Left lung (tissue), 14 donors: ENCODE measurements at places on chromosomes 16 and 17. TPM values are rescaled to one million over a fixed set of nuclear protein-coding genes. Genes with fewer than 3 reads are reported as not detected.

Gene ZMYND15
- 0.34 TPM for polyA plus RNA-seq

Gene OR2C1
- 0.20 TPM for polyA plus RNA-seq

DNA sequence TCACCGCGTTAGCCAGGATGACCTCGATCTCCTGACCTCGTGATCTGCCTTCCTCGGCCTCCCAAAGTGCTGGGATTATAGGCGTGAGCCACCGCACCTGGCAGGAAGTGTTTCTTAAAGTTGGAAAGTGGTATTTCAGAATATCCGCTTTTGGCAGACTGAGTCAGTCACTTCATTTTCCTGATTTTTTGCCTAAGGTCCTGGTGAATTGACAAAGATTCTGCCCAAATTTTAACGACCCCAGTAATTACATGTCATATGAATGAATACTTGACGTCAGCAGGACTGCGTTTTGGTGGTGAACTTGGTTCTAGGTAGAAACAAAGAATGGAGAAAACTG is 4.5 kb upstream of the BRCA1 start:
- no peak for DNase-seq

DNA sequence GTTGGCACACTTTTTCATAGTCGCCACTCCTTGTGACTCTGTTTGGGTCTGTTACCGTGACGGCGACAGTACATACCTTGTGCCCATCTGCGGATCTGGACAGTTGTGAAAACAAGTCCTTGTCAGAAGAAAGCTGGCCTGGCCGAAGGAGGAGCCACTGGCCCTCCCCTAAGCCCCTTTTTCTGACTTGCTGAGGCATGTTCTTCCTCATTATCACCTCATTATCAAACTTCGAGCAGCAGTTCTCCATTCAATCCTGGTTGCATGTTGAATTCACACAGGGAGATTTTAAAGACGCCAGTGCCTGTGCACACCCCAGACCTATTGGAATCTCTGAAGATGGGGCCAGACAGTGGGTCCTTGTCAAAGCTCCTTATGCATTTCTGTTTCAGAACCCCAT is 61.1 kb downstream of the CYLD start:
- no peak for DNase-seq

DNA sequence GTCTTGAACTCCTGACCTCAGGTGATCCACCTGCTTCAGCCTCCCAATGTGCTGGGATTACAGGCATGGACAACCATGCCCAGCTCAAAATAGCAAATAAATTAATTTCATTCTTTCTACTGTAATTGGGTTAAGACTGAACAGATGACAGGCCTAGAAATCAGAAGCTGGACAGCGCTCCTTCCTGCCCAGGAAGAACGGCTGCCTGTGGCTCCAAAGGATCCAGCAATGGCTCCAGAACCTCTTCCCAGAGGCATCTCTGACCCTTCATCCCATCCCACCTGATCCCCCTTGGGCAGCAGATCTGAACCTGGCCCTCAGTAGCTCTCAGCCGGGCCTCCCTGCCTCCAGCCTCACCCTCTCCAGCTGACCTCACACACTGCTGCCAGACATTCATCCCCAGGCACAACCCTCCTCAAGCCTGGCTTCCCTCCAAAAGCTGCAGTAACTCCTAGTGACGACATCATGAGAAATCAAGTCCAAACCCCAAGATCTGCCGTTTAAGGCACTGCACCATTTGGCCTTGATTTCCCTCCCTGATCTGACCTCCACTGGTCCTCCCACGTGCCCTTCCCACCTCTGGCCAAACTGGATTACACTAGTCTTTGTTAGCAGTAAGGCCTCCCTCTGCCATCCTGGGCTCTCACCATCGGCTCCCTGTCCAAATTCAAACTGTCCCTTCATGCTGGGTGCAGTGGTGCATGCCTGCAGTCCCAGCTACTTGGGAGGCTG is 3.1 kb upstream of the MIF4GD start:
- no peak for DNase-seq

Gene ACSM2A
- polyA plus RNA-seq = 0.69 TPM

DNA sequence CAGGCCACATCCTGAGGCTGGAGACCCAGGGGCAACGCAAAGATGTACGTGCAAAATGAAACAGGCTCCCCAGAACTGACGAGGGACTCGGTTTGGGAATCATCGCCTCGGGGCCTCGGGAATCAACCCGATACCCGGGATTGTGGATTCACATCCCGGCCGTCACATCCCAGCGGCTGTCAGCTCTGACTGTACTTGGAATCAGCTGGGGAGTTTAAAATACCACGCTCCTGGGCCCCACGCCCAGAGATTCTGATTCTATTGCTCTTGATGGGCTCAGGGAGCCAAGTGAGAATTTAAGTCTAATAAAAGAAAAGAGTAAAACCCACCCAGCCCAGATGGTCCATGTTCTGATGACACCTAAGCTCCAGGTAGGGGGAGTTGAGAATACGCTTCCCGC is 42.2 kb downstream of the MRM3 start:
- no peak for DNase-seq

GRCh38 chr17:81170727-81171494 is 4.9 kb upstream of the AATK start:
- no peak for DNase-seq

DNA sequence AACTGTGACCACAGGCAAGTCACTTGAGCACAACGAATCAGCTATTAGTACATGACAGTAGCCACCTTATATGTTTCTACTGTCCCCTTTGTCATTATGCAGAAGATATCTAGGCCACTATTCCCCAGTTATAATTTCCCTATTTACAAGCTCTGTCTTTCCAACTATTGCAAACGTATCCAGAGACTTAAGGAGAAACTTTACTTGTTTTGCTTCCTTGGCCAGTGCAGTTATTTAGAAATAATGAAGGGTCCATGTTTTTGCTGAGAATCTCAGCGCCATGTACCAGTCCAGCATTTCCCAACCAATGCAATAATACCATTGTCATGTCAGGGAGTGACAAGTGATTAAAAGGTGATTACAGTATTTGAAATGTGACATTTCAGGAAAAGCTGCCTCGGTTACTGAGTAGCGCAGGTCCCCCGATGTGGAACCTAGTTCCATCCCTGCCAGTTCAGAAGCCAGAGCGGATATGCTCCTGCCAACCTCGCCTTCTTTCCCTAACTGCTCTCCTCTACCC is 743 bp downstream of the ZNF624 start:
- no peak for DNase-seq

Gene CD300LF
- polyA plus RNA-seq = 0.85 TPM

DNA sequence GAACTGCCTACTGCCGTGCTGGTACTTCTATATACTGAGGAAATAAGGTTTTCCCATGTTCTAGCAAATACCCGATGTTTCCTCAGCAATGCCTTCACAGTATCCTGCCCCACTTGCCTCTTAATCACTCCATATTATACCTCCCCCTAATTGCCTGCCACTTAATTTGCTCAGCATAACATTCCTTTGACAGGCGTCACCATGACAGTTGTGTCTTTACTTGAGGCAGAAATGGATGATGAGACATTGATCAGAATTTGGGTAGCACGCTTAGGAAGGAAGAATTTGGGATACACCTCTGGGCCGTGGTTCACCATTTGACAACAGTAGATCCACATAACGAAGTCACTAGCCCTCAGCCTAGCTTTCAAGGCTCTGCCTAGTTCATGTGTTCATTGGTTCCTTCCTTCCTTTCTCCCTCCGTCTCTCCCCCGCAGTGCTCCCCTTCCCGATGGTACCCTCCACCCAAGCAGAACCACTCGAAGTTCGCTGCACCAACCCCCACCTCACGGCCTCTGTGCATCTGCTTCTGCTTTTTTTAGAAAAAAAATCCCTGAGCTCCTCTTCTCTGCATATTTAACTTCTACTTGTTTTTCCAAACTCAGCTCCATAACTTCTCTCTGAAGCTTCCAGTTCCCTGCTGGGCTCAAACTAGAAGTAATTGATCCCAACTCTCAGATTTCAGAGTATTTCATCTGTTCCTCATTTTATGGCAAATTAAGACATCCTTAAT is 19.4 kb downstream of the IQCK start:
- DNase-seq = no peak

GRCh38 chr17:83030432-83030831 is 49.0 kb upstream of the METRNL start:
- no peak for DNase-seq

DNA sequence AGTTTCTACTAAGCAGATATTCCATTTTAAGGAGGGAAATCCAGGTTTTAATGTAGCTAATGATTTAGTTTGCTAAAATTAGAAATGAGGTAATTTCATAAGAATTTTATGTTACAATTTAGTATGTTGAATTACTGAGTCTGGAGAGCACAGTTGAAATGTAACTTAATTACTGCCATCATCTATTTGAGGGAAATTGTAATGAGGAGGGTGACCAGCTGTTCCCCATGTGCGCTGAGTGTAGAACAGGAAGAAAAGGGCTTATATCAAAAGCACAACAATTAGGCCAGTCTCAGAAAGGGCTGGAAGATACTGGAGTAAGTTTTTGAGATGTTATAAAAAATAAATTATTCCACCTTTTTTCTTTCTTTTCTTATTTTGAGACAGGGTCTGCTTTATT is 735.1 kb upstream of the GOT2 start:
- peak; percentile 7 for DNase-seq

DNA sequence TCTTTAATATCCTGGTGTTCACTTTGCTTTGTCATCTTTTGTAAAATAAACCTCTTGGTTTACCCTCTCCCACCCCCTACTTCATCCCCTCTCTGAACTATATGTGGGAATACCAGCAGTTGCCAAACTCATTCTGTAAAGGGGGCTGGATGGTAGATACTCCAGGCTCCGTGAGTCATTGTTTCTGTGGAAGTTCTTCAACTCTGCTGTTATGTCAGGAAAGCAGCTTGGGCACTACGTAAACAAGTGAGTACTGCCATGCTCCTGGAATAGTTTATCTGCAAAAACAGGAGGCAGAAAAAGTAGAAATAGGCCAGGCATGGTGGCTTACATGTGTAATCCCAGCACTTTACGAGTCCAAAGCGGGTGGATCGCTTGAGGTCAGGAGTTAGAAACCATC is 17.6 kb downstream of the MVP start:
- no peak for DNase-seq

GRCh38 chr16:17018585-17018939 is 452.2 kb downstream of the XYLT1 start:
- no peak for DNase-seq
